ENCODE measurements at places on chromosomes 4 and X. TPM values are rescaled to one million over a fixed set of nuclear protein-coding genes. Genes with fewer than 3 reads are reported as not detected.

The TMEM47 gene
- total RNA-seq = 105 TPM

The PABPC5 gene
- total RNA-seq = 1.1 TPM

The P2RY8 gene
- not detected for total RNA-seq

The GLRA3 gene
- total RNA-seq = not detected

The TRIM61 gene
- 2.1 TPM for total RNA-seq

The GLOD5 gene
- total RNA-seq = not detected

Measured in smooth muscle cell of bladder (primary cell).